Neural crest cell (in vitro differentiated cells): ENCODE measurements at places on chromosomes 3 and 15. TPM values are rescaled to one million over a fixed set of nuclear protein-coding genes. Genes with fewer than 3 reads are reported as not detected.
A peak's percentile ranks its signal among the peaks of the same experiment; 100 is the strongest.

DNA sequence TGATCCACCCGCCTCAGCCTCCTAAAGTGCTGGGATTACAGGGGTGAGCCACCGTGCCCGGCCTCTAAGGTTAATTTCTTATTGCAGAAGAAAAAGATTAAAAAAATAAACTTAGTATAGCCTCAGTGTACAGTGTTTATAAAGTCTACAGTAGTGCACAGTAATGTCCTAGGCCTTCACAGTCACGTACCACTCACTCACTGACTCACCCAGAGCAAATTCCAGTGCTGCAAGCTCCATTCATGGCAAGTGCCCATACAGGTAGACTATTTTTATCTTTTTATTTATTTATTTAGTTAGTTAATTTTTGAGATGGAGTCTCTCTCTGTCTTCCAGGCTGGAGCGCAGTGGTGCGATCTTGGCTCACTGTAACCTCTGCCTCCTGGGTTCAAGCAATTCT, 3.2 kb upstream of the FLNB start:
- DNase-seq: no peak

- DNase-seq: no peak
These were observed 2.3 kb upstream of the HRG start for GRCh38 chr3:186663361-186664118.

ARHGEF26 gene
- 17.4 and 19.3 TPM in 2 replicates for total RNA-seq

HESX1 gene
- total RNA-seq: 0.98 and 1.7 TPM in 2 replicates

GRCh38 chr15:100898661-100899462, 19.2 kb downstream of the ALDH1A3 start:
- no peak for DNase-seq

DNA sequence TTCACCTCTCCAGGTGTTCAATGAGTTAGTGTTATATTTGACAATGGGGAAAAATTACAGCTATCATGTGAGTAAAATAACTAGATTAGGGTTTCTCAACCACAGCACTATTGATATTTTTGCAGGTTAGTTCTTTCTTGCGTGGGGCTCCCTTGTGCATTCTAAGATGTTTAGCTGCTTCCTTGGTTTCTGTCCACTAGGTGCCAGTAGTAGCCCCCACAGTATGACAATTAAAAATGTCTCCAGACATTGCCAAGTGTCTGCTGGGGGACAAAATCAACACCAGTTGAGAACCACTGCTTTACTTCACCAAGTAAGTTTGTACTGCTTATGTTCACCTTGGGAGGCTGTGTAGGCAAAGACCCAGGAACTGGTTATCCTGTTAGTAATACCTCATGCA, 618.7 kb downstream of the EDEM1 start:
- no peak for DNase-seq

DNA sequence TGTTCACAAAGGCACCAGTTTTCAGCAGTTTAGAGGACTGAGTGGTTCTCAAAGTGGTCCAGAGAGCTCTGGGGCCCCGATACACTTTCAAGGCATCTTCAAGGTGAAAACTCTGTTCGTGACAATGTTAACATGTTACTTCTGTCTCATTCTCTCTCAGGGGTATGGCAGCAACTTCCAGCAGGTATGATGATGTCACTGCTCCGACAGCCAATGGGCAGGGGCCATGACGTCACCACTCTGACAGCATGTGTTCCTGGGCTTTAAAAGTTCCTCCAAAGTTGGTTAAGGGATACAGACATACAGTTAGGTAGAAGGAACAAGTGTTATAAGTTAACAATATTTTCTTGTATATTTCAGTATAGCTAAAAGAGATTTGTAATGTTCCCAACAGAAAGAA, 87.9 kb downstream of the KLF15 start:
- DNase-seq: no peak

GRCh38 chr15:68188647-68189046, 16.5 kb downstream of the CALML4 start:
- DNase-seq: no peak

MNS1 gene
- 7.9 and 9.6 TPM in 2 replicates for total RNA-seq

- DNase-seq: no peak
These were observed 279.1 kb downstream of the FAM43A start for GRCh38 chr3:194964809-194965208.

DNA sequence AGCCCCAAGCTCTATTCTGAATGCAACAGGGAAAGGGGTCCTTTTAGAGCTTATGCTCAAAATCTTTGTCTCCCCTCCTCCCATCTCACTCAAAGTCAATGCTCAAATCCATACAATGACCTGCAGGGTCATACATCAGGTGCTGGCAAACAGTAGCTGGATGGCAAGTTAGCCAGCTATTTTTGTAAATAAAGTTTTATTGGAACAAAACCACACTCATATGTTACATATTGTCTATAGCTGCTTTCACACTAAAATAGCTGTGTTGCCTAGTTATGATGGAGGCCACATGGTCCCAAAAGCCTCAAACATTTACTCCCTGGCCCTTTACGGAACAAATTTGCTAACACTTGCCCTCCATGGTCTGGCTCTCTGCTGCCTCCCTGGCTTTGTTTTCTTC, 1.8 kb upstream of the FAN1 start:
- DNase-seq: no peak

- peak; percentile 17 for DNase-seq
These were observed 421 bp downstream of the KLHL18 start for GRCh38 chr3:47283193-47283537.
